ENCODE measurements at places on chromosomes 4 and X. TPM values are rescaled to one million over a fixed set of nuclear protein-coding genes. Genes with fewer than 3 reads are reported as not detected.

PAGE2B gene
- total RNA-seq, result 0.37 TPM

KIF4A gene
- total RNA-seq, result 30.6 TPM

MGARP gene
- total RNA-seq, result not detected

SSX4 gene
- total RNA-seq, result 0.27 TPM

ASMT gene
- not detected for total RNA-seq

CT45A10 gene
- 42.2 TPM for total RNA-seq

FAT1 gene
- total RNA-seq, result 140 TPM

DBET gene
- not detected for total RNA-seq

CT45A7 gene
- total RNA-seq, result not detected

HDX gene
- 3.8 TPM for total RNA-seq

MOSPD2 gene
- 7.9 TPM for total RNA-seq

MAGEA4 gene
- not detected for total RNA-seq

GLUD2 gene
- total RNA-seq, result 0.34 TPM

TNMD gene
- total RNA-seq, result not detected

GAGE12F gene
- total RNA-seq, result not detected

GAK gene
- total RNA-seq, result 121 TPM

SLIT2 gene
- total RNA-seq, result 0.47 TPM

XKRX gene
- total RNA-seq, result 0.13 TPM

OPHN1 gene
- 7.4 TPM for total RNA-seq

ANOS1 gene
- total RNA-seq, result 14.6 TPM

CTPS2 gene
- total RNA-seq, result 6.1 TPM

SLC6A8 gene
- total RNA-seq, result 33.2 TPM

MND1 gene
- total RNA-seq, result 18.8 TPM

SSX1 gene
- total RNA-seq, result 139 TPM

HMX1 gene
- not detected for total RNA-seq

CA5B gene
- total RNA-seq, result 1.6 TPM

PRMT9 gene
- 9.0 TPM for total RNA-seq

CNGA1 gene
- total RNA-seq, result 0.17 TPM

GLRA2 gene
- total RNA-seq, result not detected

ARHGAP4 gene
- 2.7 TPM for total RNA-seq

HSFX3 gene
- not detected for total RNA-seq

XAGE1B gene
- 4.8 TPM for total RNA-seq

RHOXF2 gene
- not detected for total RNA-seq

SERTM2 gene
- total RNA-seq, result 0.20 TPM

SPANXC gene
- total RNA-seq, result 7.5 TPM

ABLIM2 gene
- not detected for total RNA-seq

All from HT1080 (cell line).